ENCODE measurements at places on chromosomes 13 and 19.

GRCh38 chr13:84352946-84353345 lies 470.7 kb upstream of the SLITRK1 start:
- no peak for DNase-seq

- DNase-seq, result no peak
Observed at GRCh38 chr13:24076636-24077035, 83.9 kb upstream of the SPATA13 start.

DNA sequence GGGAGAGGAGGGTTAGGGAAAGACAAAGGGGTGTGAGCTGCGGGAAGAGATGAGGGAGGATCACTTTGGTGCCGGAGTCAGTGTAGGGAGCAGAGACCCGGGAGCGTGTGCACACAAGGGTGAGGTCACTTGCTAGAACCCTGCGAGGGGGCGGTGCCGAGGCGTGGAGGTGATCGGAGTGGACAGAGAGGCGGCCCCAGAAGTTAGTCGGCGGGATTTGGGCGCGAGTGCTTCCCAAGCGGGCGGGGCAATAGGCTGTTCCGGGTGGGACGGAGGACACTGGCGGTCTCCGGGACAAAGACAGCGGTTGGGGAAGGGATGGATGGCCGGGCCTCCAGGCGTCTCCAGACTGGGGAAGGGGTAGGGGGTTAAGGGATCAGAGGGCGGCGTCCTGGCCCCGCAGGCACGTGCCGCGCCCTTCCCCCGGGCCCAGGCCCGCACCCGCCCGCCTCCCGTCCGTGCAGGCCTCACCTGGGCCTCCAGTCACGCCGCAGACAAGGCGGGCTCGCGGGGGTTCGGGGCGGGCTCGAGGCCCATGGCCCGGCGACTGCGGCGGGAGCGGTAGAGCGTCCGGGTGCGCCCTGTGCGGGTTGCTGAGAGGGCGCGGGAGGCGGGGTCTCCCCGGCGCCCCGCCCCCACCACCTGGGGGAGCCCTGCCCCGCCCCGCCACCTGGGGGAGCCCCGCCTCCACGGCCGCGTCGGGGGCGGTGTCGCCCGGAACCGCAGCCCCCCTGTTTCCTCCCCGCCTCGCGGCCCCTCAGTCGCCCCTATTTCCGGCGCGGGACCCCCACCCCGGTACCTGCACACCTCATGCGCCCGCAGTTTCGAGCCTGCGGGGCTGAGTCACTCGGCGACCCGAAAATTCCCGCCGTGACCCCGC lies at the start of gene LPAR2:
Gene LPAR2, minus strand, starts transcription at position 600 of the 880 bp plus-strand sequence. CDS start 945 bp downstream, outside the sequence.
- DNase-seq, result peak; percentile 74

GRCh38 chr13:98142380-98143156 lies at the start of gene FARP1:
FARP1 (plus strand) TSS chr13:98143094; CDS start chr13:98213243, 70,149 bp downstream.
- peak; percentile 33 for DNase-seq

GRCh38 chr19:18697680-18698079 lies 14.2 kb downstream of the CRTC1 start:
- DNase-seq, result no peak

DNA sequence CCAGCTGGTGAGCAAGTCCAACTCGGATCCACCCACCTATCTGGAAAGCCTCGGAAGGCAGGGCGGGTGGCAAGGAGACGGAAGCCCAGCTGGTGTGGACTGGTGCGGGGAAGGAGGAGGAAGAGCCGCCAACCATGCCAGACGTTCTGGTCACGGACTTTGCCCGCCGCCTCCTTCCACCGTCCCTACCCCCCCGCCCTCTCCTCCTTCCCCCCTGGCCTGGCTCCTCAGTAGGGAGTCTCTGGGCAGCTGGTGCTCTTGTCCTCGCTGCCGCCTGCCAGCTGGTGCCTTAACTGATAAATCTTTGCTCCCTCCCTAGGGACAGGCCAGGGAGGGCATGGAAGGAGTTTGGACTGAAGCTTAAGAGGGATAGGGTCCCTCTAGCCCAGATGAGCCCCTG lies 4.8 kb downstream of the SYNGR4 start:
- no peak for DNase-seq

GRCh38 chr13:82688400-82688994 lies 1193.8 kb downstream of the SLITRK1 start:
- DNase-seq, result no peak

GRCh38 chr19:7869453-7869909 lies 4.7 kb downstream of the PRR36 start:
- DNase-seq, result peak; percentile 79

GRCh38 chr13:21657538-21657937 lies 13.3 kb upstream of the FGF9 start:
- no peak for DNase-seq

- no peak for DNase-seq
Observed at GRCh38 chr13:63691474-63691873, 2275.8 kb upstream of the PCDH20 start.

DNA sequence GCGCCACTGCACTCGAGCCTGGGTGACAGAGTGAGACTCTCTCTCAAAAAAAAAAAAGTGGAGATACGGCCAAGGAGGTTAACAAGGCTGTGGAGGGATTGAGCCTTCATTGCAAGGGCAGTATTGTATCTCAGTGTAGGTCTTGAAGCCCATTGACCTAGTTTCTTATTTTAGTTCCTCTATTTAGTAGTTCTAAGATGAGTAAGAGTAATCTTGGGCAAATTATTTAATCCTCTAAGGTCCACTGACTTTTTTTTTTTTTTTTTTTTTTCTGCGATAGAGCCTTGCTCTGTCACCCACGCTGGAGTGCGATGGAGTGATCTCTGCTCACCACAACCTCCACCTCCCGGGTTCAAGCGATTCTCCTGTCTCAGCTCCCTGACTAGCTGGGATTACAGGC lies 14.3 kb upstream of the ILF3 start:
- DNase-seq, result no peak

- DNase-seq, result no peak
Observed at GRCh38 chr13:37277007-37277406, 171.5 kb upstream of the CSNK1A1L start.

DNA sequence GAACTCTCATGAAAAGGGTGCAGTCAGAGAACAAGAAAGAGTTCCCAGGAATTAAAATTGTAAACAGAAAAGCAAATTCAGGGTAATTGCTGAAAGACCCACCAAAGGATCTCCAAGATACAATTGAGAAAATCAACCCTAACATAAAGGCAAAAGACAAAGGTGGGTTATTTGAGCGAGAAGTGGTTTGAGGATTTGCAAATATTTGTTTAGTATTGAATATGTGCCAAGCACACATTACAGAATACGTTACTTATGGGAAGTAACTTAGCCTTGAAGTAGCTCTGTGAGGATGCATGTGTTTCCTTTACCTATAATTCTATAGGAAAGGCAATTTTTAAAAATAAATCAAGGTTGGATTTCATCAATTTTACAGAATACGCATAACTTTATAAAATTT lies 10.0 kb upstream of the CEACAM21 start:
- no peak for DNase-seq

DNA sequence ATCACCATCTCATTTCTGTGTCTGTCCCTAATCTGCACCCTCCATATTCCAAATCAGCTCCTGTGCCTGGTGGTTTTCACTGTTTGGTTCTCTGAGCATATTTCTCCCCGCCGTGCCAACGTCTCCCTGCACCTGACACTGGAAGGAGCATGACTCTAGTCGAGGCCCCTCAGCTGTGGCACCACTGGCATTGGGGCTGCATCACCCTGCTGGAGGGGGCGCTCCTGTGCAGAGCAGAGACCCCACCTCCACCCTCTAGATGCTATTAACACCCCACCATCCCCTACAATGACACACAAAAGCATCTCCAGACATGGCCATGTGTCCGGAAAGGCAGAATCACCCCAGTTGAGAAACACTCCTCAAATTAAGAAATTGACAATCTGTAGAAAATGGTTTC lies 20.8 kb downstream of the ZSCAN5C start:
- DNase-seq, result no peak

DNA sequence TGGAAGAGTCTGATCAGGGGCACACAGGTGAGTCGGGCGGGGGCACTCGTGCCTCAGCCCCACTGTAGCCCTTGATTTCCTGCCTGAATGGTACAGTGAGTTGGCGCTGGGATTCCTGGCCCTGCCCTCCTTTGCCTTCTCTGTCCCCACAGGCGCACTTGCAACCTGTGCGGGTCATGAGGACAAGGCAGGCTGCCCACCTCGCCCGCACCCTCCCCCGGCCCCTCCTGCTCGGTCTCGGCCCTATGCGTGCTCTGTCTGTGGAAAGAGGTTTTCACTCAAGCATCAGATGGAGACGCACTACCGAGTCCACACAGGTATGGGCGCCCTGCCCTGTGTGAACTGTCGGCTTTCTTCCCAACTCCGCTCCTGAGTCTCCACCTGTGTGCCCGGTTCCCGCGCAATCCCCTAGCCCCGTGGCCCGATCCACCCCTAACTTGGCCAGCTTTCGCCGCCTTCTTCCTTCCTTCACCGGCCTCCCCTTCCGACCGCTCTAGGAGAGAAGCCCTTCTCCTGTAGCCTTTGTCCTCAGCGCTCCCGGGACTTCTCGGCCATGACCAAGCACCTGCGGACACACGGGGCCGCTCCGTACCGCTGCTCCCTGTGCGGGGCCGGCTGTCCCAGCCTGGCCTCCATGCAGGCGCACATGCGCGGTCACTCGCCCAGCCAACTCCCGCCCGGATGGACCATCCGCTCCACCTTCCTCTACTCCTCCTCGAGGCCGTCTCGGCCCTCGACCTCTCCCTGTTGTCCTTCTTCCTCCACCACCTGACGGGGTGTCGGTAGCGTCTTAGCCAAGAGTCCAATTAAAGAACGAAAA lies 1.6 kb upstream of the KMT2B start:
- no peak for DNase-seq

GRCh38 chr13:48246102-48246501 lies 13.1 kb downstream of the ITM2B start:
- DNase-seq, result no peak

- no peak for DNase-seq
Observed at GRCh38 chr13:44312834-44313551, 60.6 kb upstream of the SERP2 start.

- no peak for DNase-seq
Observed at GRCh38 chr13:105665284-105665683, 870.2 kb downstream of the EFNB2 start.

- no peak for DNase-seq
Observed at GRCh38 chr13:41137241-41137640, 4.6 kb upstream of the KBTBD6 start.

- DNase-seq, result no peak
Observed at GRCh38 chr13:77865622-77866021, 53.0 kb downstream of the EDNRB start.

GRCh38 chr13:112859128-112859816 lies 109.7 kb upstream of the MCF2L start:
- no peak for DNase-seq

DNA sequence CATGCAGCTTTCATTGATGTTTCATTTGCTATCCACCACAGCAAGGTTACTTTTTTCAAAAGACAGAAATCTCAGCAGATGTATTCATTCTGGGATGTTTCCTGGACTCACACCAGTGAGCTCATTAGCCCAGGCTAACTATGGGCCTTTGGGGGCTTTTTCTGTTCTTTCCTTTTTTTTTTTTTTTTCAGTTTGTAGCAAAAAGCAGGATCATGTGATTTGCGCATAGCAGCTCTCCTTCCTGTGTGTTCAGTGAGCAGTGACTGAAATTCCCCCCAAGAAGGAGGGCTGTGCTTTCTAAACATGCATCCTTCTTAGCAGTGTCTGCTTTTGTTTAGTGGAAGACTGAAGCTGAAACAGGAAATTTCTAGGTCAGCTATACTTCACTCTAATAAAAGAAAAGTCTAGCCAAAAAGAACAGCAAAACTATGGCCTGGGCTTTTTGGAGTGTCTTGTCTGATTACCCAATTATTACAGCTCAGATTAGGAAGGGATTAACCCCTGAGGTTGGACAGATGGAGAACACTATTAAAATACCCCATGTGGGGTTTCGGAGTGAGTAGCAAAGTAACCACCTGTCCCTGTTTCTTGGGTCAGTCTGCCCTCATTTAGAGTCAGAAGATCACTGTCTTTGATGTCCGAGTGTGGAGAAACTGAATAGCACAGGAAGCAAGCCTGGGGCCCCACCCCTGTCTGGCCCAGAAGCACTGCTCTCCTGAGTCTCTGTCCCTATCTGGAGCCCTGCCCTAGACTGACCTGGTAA lies 8.9 kb upstream of the AMER2 start:
- no peak for DNase-seq

GRCh38 chr19:5125797-5126497 lies 157.0 kb downstream of the KDM4B start:
- no peak for DNase-seq

DNA sequence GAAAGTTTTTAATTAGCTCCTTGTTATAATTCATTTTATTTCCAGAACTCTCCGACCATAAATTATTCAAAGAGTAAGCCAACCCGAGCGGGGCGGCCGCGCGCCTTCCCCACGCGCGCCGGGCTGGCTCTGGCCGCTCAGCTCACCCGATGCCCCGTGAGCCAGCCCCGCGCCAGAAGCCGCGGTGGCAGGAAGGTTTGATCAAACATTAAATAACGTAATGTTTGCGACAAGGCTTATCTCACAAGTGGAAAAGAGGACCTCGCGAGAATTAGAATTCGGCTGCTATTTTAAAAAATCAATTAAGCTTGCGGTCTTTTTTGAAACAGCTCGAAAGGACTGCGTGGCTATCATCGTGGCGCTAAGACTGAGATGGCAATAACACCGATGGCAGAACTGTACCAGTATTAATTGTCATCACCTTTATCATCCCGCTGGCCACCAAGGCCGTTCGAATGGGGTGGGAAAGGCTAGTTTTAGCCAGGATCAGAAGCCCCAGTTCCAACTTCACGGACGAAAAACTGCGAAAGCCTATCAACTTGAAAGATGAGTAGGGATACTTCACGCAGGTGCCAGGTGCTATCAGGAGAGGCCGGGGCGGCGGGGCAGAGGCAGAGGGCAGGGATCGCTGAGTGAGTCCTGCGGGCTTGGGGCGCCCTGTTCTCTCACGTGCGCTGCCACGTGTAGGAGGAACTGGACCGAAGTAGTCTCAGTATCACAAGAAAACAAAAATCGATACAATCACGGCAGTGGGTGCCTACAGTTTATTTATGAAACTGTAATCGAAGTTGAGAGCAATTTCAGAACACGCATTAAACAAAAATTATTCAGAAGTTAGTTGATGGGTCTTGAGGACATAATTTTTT lies 6.4 kb downstream of the POU4F1 start:
- no peak for DNase-seq

DNA sequence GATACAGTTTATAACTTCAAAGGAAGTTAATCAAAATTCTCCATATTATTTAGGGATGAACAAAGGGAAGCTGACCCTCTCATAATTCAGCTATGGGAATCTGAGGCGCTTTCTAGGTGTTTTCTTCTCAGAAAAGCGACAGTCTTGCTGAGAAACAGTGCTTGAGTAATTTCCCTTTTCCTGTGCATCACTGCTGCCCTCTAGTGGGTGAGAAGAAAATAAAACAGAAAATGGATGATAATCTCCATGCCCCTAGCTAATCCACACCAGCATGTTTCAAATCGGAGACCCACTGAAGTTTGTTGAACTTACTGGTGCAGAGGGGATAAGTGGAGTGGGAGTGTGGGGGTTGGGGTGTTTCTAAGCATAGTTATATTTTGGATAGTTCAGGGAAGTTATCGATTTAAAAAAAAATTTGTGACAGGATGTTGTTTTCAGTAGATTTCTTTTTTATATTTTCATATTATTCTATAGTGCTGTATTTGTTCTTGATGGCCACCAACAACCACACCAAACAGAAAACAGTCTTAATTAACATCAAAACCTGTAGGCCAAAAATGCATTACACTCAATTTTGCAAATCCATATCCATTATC lies 21.4 kb downstream of the LCP1 start:
- no peak for DNase-seq
